Stimulated activated CD4-positive, alpha-beta T cell treated with anti-CD3 and anti-CD28 coated beads, TNF-alpha, amount 100 ng/mL, for 24 hours (primary cell): ENCODE measurements at places on chromosomes 3 and 15.

DNA sequence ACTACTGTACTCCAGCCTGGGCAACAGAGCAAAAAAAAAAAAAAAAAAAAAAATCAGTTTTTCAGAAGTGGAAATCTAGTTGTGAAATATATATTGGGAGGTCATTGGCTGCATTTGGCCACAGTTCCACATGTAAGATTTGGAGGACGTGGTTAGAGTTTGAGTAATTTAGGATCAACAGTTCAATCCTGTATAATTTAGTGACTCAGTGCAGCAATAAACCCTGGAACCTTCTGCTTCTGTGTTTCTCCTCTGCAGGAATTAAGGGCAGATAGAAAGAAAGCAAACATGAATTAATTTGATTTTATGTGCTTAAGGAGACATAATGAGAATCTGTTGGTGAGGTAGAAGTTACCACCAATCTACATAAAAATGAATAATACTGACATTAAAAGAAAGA, 347.0 kb downstream of the PTPRG start:
- DNase-seq, result no peak

DNA sequence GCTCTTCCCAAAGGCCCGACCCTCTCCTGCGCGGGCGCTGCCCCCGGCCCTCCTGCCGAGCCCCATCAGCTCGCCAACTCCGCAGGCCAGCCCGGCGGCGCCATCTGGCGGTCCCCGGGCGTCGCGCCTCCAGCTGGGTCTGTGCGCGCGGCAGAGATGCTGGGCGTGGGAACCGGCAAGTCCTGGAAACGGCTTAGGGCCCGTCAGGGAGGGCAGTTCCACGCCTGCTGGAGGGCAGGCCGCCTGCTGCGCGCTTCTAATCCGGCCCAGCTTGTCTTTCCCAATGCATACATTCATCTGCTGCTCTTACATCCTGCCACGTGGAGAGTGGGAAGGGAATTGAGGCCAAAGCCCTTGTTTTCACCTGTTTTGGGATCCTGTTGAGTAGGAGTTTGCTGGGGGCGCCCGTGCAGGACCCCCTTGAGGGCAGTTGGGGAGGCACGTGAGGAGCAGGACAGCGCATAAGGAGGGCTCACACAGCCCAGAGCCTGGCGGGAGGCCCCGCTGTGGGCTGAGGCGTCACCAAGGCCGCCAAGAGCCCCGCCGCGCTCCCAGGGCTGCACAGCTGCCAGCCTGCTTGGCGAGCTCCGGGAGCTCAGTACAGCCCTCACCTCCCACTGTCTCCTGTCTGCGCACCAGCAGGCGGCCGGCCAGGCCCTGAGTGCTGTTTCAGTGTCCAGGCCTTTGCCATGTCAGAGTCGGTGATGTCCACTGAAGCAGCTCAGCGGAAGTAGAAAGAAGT, 165.6 kb downstream of the NSMCE3 start:
- DNase-seq, result no peak

DNA sequence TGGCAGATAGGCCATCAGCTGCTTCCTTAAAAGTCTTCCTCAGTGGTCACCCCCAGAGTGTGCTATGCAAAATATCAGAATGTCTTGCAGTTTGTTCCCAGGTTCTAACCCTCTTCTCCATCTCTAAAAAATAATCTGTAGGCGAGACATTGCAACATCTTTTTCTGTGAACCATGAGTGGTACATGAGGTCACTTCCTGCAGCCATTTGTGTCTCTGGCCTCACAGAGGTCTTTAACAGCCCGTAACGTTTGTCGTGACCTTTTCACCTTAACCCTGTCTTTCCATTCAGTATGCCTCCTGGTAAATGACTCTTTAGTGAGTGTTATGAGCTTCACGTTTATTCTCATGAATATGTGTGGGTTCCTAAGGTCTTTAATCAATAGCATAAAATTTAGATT, 145.4 kb downstream of the KLHL25 start:
- no peak for DNase-seq

- no peak for DNase-seq
Measured at GRCh38 chr3:31312400-31312799, 220.3 kb upstream of the STT3B start.

DNA sequence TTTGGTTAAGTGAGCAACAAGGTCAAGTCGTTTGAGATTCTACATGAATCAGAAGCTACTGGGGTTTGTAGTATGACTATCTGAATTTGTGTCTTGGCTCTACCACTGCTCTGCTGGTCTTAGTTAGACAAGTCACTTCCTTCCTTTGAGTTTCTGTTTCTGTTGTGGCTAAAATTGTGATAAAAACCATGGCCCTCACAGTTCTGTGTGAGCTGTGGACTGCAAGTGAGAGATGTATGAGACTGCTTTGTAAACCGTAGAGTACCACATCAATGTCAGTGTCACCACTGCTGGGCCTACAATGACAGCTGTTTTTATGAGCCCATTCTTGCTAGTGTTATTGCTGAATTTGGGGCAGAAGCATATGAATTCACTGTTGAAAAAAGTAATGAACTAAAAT, 32.7 kb downstream of the RARB start:
- no peak for DNase-seq

DNA sequence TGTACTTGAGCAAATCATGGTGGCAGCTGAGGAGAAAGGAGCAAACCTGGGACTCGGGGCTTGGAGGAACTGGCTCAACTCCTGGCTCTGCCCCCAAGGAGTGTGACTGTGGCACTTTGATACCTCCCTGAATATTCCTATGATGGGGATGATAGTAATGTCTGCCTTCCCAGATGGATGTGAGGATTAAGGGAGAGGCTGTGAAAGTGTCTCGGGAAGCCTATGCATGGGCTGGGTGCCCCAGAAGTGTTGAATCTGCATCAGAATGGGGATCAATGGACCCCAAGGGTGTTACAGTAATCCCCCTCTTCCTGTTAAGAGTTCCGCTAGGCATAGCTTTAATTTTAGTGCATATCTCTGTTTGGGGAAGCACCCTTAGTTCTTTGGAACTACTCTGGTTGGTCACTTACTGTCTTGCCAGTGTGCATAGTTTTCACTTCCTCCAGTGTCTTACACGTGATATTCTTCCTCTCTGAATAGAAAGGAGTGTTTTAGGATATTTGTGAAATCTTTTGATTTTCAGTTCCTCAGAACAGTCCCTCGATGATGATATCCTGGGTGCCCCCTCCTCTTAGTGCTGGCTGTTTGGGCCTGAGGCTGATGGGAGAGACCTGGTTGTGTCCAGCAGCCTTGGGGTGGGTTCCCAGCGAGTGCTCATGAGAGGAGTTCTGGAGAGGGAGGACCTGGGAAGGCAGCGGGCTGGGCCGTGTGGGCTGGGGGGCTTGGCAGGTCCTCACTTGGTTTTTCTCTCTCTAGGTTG, 97.5 kb downstream of the CHDH start:
- DNase-seq, result no peak

GRCh38 chr15:70197945-70198361, 100.2 kb upstream of the TLE3 start:
- DNase-seq, result no peak

DNA sequence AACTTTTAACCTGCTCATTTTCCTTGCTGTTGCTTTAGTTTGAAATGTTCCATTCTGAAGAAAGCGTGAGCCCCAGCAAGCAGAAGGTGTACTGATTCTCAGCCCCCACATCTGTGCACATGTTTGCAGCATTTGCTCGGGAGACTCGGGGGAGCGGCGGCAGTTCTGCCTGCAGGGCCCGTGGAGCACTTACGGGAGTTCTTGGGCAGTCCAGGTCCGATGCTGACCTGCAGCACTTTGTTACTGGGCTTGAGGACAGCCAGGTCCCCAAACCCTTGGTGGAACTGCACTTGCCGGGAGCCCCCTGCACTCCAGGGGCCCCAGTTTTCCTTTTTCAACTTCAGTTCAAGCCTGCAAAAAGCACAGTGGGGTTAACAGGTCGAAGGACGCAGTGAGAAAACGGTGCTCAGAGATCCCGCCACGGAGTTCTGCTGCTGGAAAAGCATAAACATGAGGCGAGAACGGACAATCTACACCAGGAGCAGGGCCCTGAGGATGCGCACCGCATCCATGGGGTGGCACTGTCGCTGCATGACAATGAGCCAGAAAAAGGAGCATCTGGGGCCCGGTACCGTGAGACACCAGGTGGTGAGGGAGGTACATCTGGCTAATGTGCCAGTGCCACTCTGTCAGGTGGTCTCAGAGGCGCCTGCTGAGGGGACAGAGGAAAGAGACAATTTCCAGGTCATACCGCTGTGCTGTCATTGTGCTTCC, 45.6 kb upstream of the LDHAL6B start:
- DNase-seq, result no peak

- DNase-seq, result no peak
Measured at GRCh38 chr3:143644370-143645089, 203.7 kb downstream of the SLC9A9 start.

DNA sequence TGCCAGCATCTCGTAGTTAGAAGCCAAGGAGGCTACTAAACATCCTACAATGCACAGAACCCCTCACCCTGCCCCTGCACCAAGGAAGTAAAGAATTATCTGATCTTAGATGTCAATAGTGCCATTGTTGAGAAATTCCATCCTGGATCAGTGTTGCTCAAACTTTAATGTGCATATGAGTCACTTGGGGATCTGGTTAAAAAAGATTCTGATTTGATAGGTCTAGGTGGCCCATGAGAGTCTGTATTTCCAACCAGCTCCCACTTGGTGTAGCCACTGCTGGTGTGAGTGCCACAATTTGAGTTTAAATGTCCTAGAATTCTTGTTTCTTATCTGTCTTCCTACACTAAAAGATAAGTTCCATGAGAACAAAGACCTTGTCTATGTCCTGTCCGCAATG, 43.7 kb downstream of the TMEM45A start:
- no peak for DNase-seq

DNA sequence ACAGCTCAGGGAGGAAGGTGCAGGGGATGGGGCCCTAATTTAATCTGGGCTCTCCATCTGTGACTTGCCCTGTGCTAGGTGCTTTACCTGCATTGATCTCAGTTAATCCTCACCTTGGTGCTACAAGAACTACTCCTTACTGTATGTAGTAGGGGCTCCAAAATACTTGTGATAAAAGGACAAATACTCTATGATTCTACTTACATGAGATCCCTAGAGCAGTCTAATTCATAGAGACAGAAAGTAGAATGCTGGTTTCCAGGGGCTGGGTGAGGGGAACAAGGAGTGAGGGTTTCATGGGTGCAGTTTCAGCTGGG, 67.2 kb downstream of the SLC6A1 start:
- DNase-seq, result no peak

GRCh38 chr15:99385865-99386264, 134.6 kb downstream of the LRRC28 start:
- no peak for DNase-seq

- DNase-seq, result no peak
Measured at GRCh38 chr3:146914409-146914808, 309.3 kb upstream of the PLSCR5 start.

GRCh38 chr3:100073049-100073713, 41.1 kb downstream of the FILIP1L start:
- no peak for DNase-seq

DNA sequence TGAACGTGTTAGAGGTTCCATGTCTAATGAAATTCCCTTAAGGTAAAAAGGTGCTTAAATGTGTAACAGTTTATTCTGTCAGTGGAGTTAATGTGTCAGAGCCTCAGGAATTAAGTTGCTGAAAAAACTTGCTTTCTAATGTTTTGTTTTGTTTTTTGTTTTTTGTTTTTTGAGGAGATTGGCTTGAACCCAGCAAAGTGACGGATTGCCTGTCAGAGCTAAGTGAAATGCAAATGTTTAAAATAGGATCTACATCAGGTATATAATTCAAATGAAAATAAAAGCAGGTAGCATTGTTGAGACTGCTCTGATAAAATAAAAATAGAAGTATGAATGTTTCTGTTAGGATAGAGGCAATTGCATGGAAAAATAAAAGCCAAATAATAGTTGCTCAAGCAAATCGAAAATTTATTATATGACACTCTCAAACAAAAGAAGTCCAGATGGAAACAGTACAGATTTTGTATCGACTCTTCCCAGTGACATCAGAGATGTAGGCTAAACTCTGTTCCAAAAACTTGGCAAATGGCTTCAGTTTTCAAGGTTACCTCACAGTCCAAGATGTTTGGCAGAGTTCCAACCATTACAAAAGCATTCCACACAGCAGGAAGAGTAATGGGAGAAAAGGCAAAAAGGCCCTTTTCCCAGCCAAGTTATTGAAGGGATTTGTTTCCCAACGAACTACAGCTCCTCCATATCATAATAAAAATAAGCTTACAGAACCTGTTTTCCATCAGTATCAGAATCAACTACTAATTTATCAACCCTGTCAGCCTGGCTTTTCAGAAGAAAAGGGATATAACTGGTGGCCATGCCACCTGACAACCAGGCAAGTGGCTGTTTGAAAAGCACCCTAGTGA, 291.0 kb downstream of the TBL1XR1 start:
- no peak for DNase-seq

DNA sequence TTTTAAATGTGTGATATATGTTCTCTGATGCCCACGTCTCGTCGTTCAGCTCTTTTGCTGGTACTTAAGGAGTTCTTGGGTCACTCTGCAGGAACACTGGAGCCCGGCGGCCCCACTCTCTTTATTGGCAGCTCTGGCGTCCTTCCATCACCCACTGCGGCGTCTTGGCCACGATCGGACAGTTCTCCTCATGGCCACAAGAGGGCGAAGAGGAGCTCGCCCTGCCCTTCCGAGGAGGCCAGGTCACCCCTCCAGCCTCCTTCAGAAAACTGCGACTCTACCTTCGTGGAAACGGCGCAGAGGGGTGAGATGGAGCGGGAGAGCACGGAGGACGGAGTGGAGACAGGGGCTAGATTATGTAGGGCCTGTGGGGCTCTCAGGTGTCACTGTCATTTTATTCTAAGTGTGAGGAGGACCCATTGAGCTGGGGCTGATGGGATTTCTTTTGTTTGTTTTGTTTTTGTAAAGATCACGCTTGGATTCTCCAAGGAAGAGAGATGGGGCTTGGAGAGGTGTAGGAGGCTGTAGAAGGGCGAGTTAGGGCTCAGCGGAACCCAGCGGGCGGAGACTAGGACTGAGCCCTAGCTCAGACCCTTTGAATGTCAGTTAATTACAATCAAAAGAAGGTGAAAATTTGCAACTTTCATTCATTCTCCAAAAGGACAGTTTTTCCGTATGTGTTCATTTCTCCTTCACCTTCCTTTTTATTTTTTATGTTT, 28.0 kb upstream of the GABRA5 start:
- no peak for DNase-seq

DNA sequence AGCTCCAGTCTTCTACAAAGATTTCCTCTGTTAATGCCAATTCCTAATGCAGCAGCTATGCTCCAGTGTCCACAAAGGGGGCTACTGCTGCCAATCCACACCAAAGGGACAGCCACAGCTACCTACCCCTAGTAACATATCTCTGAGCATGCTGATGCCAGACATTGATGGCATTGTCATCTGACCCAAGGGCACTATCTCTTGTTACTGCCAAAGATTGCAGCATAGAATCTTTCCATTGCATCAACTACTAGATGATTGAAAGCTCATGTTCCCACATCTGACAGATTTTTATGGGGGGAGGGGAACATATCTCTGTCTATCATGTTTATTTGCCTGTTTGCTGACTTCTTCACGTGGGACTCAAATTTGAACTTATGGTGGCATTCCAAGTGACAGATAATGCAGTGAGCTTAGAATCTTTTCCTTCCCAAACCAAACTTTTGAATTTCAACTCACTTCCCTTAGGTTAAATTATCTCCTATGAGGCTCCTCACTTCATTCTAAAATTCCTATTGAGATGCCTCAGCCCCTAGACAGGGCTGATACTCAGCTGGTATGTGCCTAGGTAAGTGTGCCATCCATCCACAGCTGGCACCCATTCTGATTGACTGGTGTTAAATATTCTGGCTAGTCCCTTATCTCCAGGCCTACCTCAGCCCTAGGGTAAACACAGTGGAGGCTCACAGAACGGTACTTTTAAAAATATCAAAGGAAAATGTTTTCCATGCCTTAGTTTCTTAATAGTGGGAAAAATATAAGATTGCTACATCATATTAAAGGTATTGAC, 100.3 kb downstream of the STRIT1 start:
- no peak for DNase-seq
